ENCODE measurements at places on chromosomes 2 and 18.

DNA sequence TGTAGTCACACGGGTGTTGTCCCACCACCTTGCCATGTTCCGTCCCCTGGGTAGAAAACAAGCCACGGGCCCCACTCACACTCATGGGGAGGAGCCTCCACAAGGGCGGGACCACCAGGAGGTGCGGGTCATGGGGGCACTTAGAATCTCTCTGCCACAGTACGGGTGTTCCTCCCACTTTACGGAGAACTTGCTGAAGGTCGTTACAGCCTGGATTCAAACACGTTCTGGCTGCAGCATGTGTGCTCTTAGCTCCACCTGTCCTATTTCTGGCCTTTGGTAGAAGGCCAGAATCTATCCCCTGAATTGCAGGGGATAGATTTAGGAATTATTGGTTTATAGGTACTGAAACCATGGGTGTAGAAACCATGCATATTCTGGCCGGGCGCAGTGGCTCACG, 14.9 kb upstream of the CEP192 start:
- no peak for DNase-seq

GRCh38 chr2:161250864-161251436, 57.3 kb upstream of the PSMD14 start:
- peak; percentile 66 for DNase-seq

DNA sequence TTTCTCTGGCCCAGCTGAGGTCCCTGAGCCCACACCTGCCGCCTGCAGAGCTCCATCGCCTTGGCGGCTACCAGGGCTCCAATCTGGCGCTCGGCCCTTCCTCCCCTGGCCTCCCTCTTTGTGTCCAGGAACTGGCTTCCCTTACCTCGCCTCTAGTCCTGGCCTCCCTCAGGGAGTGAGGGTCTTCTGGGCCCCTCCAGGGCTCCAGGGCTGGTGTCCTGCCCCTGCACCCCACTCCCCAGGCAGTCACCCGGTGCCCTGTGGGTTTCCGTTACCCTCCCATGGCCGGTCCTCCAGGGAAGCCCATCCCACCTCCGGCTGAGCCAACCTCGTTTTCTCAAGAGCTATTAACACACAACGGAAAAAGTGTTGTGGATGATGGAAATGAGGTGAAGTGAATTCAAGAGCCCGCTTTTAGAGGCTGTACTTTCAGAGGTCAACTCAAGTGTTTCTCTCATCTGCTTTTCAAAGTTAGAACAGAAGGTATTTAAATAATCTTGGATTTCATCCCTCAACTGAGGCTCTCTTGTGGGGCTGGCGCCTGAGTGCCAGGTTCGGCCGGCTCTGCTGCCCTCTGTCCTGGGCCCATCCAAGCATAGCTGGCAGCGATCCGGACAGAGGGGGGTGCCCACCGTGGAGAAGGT, 131.9 kb downstream of the ASB1 start:
- DNase-seq, result no peak

DNA sequence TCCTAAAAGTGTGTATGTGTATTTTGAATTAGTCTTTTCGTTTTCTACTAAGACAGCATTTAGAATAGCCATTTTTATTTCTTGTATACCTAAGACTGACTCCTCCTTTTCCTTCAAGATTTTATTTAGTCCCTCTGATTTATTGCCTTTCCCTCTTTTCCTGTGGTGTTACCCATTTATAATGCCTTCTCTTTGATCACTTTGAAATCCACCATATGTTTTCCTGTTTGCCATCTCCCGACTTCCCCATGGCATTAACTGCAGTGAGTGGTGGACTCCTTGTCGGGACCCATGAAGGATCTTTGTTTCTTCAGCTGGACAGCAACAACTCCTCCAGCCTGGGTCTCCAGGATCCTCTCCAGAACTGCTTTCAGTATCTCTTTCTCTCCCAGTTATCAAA, 160.7 kb downstream of the CSRNP3 start:
- no peak for DNase-seq

DNA sequence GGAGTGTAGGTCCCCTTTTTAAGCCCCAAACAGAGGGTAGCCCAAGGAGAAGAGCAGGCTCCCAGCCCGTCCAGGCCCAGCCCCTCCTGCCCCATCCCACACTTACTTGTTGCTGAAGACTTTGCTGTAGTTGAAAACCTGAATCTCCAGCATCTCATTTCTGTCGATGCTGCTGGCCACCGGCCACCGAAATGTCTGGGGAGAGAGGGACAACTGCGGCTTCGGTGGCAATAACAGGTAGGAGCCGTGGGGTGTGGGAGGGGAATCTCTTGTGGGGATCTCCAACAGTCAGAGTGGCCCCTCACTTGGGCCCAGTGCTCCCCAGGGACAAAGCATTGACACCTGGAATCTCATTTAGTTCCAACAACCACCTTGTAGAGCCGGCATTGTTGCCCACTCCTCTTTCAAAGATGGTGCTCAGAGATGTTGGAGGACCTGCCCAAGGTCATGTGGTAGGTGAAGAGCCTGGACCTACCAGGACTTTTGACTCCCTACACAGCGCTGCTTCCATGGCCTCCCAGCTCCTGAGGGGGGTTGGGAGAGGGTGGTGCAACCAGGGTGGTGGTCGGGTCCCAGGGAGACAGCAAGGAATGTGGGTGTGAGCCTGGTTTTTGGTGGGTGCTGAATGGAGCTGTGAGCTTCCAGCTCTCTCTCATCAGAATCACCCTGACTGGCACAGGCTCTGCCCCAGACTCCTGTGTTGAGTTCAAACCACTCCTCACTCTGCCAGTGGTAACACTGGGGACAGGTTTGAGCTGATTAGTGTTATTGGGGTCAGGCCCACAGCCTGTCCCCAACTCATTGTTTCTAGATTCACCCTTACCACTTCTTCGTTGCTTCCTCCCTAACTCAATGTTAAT, 50.0 kb upstream of the OTOF start:
- DNase-seq, result no peak

DNA sequence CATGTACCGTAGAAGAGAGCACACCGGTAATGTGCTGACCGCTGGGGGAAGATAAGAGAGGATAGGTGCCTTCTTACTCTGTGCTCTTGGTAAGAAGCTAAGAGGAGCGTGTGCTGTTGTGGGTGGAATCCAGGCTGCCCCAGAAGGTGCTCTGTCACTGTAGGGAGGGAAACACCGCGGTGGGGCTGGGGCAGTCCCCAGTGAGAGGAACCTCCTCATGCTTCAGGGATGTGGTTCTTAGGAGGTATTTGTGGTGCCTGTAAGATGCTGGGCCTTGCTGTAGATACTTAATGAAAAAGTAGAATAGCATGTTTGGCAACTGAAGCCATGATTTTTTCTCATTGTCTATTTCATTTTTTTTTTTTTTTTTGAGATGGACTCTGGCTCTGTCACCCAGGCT, 1.1 kb downstream of the COLEC11 start:
- no peak for DNase-seq

GRCh38 chr2:184312970-184313369, 285.4 kb upstream of the ZNF804A start:
- no peak for DNase-seq
